Activated T-cell treated with anti-CD3 and anti-CD28 coated beads, Interleukin-2, amount 50 U/mL, for 72 hours (primary cell): ENCODE measurements at places on chromosomes 1 and 21. TPM values are rescaled to one million over a fixed set of nuclear protein-coding genes. Genes with fewer than 3 reads are reported as not detected.

The CD84 gene
- total RNA-seq, result 10.2 TPM

The SLC45A1 gene
- total RNA-seq, result 0.81 TPM

The CLCA1 gene
- not detected for total RNA-seq

The CD1C gene
- total RNA-seq, result 0.16 TPM

The OR6N1 gene
- not detected for total RNA-seq

The KCNE2 gene
- total RNA-seq, result 0.48 TPM

The BTG2 gene
- total RNA-seq, result 153 TPM

- H3K27ac ChIP-seq, result no peak overlapping the region
- DNase-seq, result no peak
- no peaks in the 10 kb centered on the region for H3K4me1 ChIP-seq
- no peak overlapping the region for H3K4me3 ChIP-seq
Observed at GRCh38 chr1:47515164-47515789, 77.4 kb downstream of the FOXD2 start.

DNA sequence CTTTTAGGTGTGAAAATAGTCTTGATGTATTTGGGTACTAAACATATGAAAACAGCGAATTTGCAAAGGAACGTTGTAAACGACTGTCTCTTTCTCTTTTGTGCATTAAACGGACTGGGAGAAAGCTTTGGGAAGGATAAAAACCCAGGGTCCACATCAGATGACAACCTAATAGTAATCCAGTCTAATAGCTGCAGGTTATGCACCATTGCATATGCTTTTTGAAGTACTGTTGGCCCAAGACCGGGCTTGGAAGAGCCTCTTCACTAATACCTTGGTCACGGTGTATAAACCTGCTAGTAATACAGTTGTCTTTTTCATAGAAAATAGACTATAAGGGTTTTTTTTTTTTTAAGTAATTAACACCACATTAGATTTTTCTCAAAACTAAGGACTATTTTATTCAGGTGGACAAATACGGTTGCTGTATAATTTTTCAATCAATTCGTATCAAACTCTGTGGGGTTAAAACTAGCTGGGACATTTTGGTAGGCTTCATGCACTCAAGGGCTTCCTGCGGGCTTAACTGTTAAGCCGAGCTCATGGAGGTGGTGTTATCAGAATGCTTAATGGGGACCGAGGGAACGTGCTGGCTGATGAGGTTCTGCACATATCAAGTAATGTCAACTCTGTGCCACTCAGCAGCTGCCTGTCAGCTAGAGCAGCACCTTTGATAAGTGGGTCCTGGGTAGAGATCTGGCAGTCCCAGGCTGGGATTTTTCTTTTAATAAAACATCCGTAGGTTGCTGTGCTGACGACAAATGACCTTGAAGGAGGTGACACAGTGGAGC lies 2.1 kb downstream of the RYR2 start:
- H3K27ac ChIP-seq, result no peak overlapping the region
- DNase-seq, result no peak
- peaks cover 30% of the 10 kb centered on the region for H3K27me3 ChIP-seq

DNA sequence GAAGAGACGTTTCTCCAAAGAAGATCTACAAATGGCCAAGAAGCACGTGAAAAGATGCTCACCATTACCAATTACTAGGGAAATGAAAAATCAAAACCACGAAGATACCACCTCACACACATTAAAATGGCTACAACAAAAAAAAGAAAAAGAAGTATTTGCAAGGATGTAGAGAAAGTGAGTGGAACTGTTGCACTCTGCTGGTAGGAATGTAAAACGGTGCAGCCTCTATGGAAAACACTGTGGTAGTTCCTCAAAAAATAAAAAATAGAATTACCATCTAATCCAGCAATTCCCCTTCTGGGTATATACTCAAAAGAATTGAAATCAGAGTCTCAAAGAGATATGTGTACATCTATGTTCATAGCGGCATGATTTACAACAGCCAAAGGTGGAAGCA lies 115.4 kb upstream of the EDN2 start:
- peaks cover 31% of the 10 kb centered on the region for H3K36me3 ChIP-seq
- H3K27ac ChIP-seq, result peak overlapping the region; percentile 11
- no peak for DNase-seq

GRCh38 chr1:58011978-58012377 lies 534.5 kb downstream of the OMA1 start:
- H3K27ac ChIP-seq, result no peak overlapping the region
- no peaks in the 10 kb centered on the region for H3K36me3 ChIP-seq
- no peaks in the 10 kb centered on the region for H3K27me3 ChIP-seq
- H3K4me1 ChIP-seq, result no peaks in the 10 kb centered on the region

GRCh38 chr1:69737527-69738185 lies 169.9 kb downstream of the LRRC7 start:
- DNase-seq, result no peak
- no peak overlapping the region for H3K27ac ChIP-seq
- H3K4me3 ChIP-seq, result no peak overlapping the region
- no peaks in the 10 kb centered on the region for H3K4me1 ChIP-seq

DNA sequence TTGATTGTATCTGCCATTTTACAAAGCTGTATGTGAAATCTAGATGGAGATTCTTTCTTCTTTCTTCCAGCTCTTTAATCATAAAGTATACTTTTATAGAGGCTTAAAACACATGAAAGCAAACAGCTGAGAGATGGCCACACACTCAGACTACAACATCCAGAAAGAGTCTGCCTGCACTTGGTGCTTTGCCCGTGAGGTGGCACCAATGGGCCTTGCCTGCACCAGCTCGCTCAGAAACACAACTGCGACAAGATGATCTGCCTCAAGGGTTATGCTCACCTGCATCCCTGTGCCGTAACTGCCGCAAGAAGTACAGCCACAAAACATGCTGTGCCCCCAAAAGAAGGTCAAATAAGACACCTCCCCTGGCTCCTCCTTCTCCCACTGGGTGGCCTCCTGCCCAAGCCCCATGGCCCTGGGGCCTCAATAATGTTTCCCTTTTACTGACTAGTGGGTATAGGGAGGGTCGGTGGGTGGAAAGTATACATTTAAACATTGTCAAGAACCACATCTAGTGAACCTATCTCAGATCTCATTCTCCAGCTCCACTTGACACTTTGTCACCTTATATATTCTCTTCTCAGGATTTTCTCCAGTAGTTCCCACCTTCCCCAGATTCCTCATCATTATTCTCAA lies 66.7 kb upstream of the ANGPTL3 start:
- no peak overlapping the region for H3K27ac ChIP-seq
- H3K27me3 ChIP-seq, result no peaks in the 10 kb centered on the region
- H3K4me1 ChIP-seq, result no peaks in the 10 kb centered on the region
- DNase-seq, result no peak

DNA sequence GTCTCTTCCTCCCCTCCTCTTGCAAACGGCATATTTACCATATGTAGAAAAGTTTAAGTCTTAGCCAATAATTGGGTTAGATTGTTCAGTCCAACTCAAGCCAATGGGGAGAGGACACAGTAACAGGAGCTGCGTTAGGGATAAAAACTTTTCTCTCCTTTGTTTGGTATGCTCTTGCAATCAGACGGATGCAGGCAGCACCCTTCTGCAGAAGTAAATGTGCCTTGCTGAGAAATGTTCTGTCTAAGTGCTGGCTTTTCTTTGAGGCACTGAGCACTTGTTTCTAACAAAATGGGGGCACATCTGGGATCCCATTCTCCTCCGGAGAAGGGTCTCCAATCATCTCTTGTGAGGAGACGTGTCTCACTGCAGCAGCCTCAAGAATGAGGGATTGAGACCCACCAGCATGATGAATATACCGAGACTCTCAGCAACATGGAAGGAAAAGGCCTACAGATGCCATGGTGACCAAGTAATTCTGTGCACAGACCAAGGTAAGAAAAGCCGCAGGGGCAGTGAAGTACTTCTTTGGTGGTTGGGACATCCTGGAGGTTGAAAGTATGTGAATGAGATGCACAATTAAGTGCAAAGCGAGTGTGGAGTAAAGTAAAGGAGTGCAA lies 20.7 kb upstream of the GNG4 start:
- H3K4me3 ChIP-seq, result no peak overlapping the region
- H3K27me3 ChIP-seq, result no peaks in the 10 kb centered on the region
- H3K36me3 ChIP-seq, result peaks cover 39% of the 10 kb centered on the region
- H3K4me1 ChIP-seq, result no peaks in the 10 kb centered on the region
- no peak for DNase-seq
- no peak overlapping the region for H3K27ac ChIP-seq

DNA sequence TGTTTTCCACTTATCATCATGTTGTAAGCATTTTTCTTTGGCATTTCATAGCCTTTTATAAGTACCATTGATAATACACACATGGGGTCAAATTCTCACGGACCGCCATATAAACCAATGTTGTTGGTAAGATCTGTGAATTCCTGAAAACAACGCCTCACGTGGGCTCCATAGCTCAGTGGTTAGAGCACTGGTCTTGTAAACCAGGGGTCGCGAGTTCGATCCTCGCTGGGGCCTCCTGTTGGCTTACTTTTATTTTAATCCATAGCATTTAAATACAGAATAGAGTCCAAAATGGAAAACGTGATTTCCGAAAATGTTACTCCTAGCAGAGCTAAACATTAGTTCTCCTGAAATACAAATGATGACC lies 83.1 kb downstream of the HHIPL2 start:
- peaks cover 15% of the 10 kb centered on the region for H3K4me1 ChIP-seq
- H3K27ac ChIP-seq, result peak overlapping the region; percentile 98
- H3K36me3 ChIP-seq, result no peaks in the 10 kb centered on the region
- no peaks in the 10 kb centered on the region for H3K27me3 ChIP-seq
- peak; percentile 77 for DNase-seq

GRCh38 chr1:191953526-191953925 lies 204.7 kb upstream of the RGS18 start:
- no peaks in the 10 kb centered on the region for H3K36me3 ChIP-seq
- no peaks in the 10 kb centered on the region for H3K4me1 ChIP-seq
- no peak for DNase-seq
- H3K27ac ChIP-seq, result no peak overlapping the region
- H3K27me3 ChIP-seq, result no peaks in the 10 kb centered on the region

DNA sequence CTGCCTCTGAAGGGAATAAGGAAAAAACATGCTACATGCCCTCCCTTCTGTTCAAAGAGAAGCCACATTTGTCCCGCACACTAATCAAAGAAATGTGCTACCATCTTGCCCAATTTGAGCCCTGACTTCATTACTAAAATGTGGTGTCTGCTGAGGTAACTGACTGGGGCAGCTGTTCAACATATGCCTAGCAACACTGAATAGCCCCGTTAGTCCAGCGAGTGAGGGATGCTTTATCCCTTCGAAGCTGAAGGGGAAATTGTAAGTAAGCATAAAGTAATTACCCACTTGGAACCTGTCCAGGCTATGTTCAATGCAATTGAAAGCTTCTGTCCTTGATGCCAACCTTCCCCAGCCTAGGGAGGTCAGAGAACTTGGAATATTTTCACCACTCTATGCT lies 310.6 kb downstream of the SEC16B start:
- H3K27ac ChIP-seq, result no peak overlapping the region
- no peak overlapping the region for H3K4me3 ChIP-seq
- no peak for DNase-seq
- H3K4me1 ChIP-seq, result no peaks in the 10 kb centered on the region

DNA sequence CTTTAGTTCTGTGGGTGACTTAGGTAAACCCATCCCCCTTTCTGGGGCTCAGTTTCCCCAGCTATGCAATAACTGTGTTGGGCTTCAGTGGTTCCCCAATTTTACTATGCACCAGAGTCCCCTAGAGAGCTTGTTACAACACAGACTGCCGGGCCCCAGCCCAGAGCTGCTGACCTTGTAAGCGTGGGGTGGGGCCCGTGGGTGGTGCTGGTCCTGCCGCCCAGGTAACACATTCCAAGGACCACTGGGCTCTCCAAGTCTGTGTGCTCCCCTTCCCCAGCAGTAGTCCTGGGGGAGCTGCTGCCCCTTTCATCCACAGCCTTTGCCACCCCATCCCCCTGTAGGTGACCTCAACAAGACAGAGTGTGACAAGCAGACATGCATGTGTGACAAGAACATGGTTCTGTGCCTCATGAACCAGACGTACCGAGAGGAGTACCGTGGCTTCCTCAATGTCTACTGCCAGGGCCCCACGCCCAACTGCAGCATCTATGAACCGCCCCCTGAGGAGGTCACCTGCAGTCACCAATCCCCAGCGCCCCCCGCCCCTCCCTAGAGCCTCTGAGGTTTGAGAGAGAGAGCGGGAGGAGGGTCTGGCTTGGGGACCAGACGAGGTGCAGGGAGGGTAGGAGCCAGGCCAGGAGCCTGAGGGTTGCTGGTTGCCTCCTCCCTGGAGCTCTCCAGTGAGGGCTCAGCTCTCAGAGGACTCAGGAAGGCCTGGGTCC lies 8.9 kb downstream of the PLA2G2F start:
- no peaks in the 10 kb centered on the region for H3K36me3 ChIP-seq
- H3K27me3 ChIP-seq, result peaks cover 4% of the 10 kb centered on the region
- H3K4me1 ChIP-seq, result peaks cover 9% of the 10 kb centered on the region
- no peak overlapping the region for H3K4me3 ChIP-seq

DNA sequence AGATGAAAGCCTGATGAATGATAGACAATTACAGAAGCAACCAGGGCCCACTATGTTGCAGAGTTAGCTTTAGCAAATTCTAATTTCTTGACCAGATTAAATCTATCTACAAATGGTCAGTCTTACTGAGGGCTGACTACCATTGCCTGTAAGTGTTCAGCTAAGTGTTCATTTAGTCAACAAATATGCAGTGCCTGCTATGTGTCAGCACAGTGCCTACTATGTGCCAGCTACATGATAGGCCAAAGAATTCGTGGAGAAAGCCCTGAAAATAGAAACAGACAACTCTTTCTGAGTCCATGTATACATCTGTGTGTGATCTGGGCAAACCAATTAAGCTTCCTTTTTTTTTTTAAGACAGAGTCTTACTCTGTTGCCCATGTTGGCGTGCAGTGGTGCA lies 212.8 kb downstream of the SMYD3 start:
- no peak overlapping the region for H3K27ac ChIP-seq
- peaks cover 8% of the 10 kb centered on the region for H3K4me1 ChIP-seq
- H3K4me3 ChIP-seq, result no peak overlapping the region
- no peak for DNase-seq

- DNase-seq, result no peak
- peaks cover 17% of the 10 kb centered on the region for H3K36me3 ChIP-seq
- H3K27me3 ChIP-seq, result no peaks in the 10 kb centered on the region
- peaks cover 5% of the 10 kb centered on the region for H3K4me1 ChIP-seq
Observed at GRCh38 chr1:59302871-59303270, 6.0 kb downstream of the FGGY start.

DNA sequence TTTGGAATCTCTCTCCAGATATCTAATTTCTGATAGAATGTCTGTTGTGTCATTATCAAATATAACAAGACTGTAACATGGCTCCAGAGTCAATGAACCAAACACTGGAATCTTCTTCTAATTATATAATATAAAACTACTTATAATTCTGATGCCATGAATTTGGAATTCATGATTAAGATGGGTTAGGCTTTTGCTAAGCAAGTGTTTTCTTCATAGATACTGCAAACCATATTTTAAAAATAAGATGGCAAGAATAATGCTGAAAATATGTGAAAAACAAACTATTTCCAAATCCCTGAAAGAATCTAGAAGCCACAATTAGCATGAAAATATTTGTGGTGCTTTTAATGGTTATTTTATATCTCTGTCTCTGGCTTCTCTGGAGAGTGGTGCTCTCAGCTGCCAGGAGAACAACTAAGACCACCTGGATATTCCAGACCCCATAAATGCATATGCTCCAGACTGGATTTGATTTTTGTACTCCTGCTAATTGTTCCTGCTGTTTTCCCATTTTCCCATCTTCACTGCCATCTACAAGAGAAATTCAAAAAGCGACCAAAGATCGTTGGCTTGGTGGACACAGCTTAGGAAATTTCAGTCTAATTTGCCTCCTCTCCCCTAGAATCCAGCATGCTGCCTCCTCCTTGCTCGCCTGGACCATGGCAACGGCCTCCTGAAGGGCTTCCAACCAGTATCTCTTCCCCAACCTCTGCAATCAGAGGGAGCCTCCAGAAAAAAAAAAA lies 418.9 kb downstream of the SETD4 start:
- no peak overlapping the region for H3K4me3 ChIP-seq
- no peak overlapping the region for H3K27ac ChIP-seq
- no peaks in the 10 kb centered on the region for H3K36me3 ChIP-seq
- peaks cover 17% of the 10 kb centered on the region for H3K27me3 ChIP-seq
- DNase-seq, result no peak
